ENCODE measurements at places on chromosomes 5 and 9.
A peak's percentile ranks its signal among the peaks of the same experiment; 100 is the strongest.

GRCh38 chr5:110757118-110757729 is 18.4 kb downstream of the SLC25A46 start:
- DNase-seq: peak; percentile 58

DNA sequence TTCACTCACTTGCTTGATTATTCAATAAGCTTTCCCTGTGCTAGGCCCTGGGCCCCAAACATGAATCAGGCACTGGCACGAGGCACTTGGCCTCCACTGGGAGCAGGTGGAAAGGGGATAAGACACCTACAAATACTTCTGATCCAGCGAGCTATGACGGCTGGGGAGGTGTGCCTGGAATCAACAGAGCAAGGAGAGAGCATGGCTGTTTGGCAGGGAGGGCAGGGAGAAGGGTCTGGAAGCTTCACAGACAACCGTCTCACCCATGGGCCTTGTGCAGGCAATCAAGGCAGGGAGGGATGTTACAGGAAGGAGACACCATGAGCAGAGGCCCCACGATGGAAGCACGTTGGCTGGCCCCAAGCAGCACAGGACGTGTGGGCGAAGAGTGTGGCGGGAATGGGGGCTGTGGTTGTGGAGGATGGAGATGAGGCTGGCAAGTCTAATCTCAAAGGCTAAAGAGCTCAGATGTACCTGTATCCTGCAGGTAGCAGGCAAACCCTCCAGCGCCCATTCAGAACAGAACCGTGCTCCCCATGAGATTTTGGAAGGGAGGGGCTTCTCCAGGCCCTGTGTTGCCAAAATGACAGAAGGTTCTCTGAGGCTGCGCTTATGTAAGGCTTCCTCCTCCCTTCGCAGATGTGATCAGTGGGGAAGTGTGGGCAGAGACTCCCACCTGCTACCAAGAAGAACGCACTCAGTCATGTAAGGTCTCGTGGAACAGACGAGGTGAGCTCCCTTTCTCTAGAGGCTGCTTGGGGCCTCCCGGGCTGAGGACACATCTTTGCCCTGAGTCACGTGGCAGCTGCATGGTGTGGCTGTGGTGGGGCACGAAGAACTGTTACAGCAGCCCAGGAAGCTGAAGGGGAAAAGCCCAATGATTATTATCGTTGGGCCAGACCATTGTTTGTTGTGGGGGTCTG is 189.7 kb downstream of the DAB2IP start:
- no peak for DNase-seq

GRCh38 chr9:96615411-96615810 is 4.2 kb downstream of the CDC14B start:
- DNase-seq: no peak

DNA sequence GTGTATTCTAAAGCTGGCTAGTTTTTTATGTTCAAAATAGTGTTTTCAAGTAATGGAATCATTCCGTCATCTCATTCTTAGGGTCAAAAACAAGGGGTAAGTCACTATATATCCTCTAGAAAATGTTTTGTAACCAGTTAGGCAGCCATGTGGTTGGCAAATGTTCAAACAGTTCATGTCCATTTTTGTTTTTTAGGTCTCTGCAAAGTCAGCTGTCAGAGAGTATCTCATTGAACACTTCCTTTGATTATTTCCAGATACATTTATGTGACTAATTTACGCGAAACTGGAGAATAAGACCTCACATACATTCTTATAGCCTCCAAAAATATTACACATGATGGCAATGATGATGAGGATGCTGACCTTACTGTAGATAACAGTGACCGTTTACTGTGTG is 50.4 kb downstream of the TRIO start:
- no peak for DNase-seq

GRCh38 chr5:867300-867870 is 16.6 kb upstream of the ZDHHC11 start:
- no peak for DNase-seq

GRCh38 chr9:114806526-114806900 is 674 bp upstream of the TNFSF15 start:
- no peak for DNase-seq

- DNase-seq: peak; percentile 26
Measured at GRCh38 chr5:96483878-96484277, 50.8 kb upstream of the PCSK1 start.

DNA sequence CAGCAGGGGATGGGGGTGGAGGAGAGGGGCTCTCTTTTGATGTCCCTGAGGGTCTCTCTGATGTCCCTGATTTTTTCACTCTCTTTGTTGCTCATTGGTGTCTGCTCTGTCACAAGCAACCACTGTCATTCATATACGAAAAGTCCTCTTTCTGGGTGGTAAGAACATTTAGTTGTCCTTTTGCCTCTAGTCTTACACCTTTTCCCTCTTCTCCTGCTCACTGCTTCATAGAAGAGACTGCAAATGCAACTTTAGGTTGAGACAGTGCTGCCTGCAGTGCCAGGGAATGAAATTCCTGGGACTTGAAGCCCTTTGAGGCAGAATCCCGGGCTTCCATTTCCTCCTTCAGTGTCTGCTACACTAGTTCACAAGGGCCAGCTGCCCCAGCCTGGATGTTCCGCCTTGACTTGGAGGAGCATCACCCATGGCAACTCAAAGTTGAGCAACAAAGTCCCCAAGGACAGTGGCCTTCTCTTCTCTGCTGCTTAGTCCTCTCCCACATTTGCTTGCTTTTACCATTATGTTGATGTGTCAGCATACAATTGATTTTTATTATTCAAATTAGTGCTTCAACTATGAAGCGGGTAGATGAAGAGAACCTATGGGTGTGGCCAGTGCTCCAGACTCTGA is 94.7 kb upstream of the RUSC2 start:
- DNase-seq: no peak

GRCh38 chr5:17477573-17478265 is 20.3 kb upstream of the TAF11L2 start:
- DNase-seq: no peak

DNA sequence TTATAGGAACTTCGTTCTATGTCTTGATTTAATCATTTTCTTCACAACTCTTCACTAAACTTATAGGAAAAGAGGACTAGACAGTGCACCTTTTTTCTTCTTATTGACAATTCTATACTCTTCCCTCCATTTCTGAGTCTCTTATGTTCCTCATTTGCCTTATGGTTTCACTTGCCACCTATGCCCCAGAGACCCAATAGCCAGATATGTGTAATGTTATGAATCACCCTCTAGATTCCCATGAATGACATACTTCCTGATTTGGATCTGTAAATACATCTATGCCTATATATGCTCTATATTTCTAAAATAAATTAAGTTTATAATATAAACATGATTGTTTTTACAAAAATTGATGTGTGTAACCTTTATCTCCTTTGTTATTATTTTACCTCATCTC is 514.1 kb upstream of the MEF2C start:
- no peak for DNase-seq

DNA sequence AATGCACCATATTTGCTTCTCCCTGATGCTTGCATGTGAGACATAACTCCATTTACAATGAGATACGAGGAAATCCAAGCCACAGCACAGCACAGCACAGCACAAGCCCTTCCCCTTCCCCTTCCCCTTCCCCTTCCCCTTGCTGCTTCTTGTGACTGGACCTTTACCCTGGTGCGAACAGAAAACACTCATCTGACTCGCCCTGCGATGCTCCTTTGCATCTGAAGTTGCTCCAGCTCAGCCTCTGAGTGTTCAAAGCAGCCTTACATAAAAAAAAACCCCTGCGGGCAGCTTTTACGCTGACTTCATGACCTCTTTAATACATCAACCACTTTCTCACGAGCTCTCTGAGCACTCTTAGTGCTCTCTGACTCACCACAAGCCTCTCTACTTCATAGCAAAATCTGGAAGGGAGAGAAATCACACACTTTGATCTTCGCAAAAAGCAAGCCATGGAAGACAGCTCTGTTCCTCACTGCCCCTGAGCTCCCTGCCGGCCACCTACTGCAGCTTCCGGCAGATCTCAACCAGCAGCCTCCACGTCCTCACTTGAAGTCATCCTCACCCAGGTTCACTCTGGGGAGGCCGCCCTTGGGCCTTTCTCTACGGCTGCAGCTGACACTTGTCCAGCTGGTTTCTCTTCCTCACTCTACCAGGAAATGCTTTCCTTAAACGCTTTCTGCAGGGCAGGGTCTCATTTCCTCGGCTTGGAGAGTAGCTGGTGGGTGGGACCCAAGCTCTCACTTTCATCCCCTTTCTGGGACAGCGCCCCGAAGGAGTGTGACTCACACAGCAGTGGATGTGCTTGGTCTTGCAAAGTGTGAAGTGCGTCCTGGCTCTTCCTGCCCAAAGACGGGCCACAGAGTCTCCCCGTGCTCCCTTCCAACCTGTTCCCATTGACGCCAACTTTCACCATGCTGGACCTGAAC is 5.3 kb downstream of the SLC34A1 start:
- DNase-seq: peak; percentile 82

DNA sequence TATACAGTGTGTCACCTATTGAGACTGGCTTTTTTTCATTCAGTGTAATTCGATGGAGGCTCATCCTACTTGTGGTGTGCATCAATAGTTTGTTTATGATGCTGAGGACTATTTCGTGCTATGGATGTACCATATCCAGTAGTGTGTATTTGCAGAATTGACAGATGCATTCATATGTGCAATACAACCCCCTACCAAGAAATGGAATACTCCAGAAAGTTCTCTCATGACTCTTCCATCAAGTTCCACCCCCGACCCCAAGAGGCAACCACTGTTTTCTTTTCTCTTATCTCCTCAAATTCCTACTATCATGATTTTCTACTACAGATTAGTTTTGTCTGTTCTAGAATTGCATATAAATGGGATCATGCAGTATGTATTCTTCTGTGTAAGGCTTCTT is 21.9 kb downstream of the FBXO10 start:
- no peak for DNase-seq
